ENCODE measurements at places on chromosomes 7 and 10.
A peak's percentile ranks its signal among the peaks of the same experiment; 100 is the strongest.

GRCh38 chr10:79051766-79052165 lies 17.0 kb upstream of the ZMIZ1 start:
- DNase-seq, result no peak

DNA sequence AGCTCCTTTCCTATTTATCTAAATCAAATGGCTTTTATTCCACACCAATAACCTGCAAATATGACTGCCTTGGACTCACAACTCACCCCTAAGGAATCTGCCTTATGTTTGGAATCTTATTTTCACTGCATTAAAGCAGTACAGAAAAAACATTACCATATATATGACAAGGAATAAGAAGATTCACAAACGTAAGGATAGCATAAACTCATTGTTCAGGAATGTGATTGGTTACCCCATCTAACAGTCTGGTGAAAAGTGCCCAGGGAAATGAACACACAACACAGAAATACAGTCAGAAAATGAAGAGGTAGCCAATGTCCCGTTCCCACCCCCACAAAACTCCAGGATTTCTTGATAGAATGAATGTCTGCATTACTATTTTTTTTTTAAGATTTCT lies 2.0 kb downstream of the PPP3CB start:
- DNase-seq, result peak; percentile 58

DNA sequence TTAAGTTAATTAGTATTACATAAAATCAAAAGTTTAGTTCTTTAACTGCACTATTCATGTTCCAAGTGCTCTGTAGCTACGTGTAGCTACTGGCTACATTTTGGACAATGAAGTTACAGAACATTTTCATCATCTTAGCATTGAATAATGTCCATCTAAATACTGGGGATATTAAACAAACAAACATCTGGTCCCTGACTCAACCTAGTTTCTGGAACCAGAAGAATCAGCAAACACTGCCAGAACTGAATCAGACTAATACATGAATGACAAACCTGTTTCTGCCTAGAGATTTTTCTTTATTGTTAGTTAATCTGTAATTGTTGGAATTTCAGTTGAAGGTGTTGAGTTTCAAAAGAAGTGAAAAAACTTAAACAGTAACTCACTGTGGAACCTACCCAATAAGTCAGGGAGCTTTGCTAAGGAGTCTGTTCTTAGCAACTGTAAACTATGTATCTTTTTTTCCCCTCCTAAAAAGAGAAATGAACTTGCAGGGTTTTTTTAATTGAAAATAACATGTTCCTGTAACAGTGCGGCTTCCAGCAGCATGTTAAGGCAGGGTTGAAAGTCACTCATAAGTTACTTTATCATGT lies 58.3 kb downstream of the CDK13 start:
- peak; percentile 80 for DNase-seq

DNA sequence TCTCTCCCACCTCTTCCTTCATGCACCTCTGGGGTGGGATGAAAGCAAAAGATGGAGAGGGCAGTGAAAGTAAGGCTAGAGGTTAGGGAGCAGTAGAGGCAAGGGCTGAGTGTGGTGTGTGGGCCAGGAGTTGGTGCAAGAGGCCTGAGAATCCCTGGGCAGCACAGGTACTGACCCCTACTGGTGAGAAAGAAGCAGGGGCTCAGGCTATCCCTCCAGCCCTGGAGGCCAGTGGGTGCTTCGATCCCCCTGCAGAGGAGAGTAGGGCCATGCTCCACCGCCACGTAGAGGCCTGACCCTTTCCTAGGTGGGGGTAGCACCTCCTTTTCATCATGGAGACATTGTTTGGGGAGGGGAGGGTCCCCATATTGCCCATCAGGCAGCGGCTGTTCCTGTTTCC lies 9.8 kb downstream of the CDHR1 start:
- DNase-seq, result peak; percentile 43

GRCh38 chr7:22413211-22413610 lies 56.3 kb upstream of the RAPGEF5 start:
- no peak for DNase-seq

GRCh38 chr10:50375051-50375452 lies 123.7 kb upstream of the ASAH2 start:
- DNase-seq, result peak; percentile 98

DNA sequence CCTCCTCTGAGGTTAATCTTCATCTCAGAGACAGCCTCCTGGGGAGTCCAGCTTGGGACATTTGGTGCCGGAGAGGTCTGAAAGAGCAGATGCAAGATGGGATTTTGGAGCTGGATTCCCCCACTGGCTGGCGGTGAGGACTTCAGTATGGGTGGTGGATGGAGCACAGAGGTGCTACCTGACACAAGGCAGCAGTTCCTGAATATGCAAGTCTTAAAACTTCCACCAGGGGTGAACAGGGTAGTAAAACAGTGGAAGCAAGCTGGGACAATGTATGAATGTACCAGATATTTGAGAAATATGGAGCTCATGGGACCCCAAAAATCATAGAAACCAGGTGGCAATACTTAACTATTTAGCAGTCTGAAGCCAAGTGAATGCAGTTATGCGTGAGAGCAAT lies 4.8 kb upstream of the TAF3 start:
- DNase-seq, result no peak

DNA sequence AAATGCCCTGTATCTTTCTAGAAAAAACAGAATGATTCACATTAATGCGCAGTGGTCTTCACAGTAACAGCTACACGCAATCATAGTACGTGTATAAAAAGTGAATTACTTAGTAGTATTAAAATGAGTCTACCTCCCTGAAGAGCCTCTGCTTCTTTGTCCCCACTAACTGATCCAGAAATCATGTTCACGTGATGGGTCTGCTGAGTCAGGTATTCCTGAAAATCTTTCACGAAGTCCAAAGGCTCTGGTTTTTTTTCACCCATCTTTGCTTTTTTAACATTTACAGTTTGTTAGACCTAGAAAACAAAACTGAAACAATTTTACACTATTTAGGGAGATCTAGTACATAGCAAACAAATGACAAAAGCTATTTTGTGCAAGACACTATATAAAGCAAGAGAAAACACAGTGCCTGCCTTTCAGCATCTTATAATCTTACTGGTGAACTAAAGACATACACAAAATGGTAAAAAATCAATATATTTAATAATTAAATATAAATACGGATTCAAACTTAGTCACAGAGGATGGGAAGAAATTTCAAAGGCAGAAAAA lies 10.2 kb downstream of the IKZF5 start:
- DNase-seq, result no peak

DNA sequence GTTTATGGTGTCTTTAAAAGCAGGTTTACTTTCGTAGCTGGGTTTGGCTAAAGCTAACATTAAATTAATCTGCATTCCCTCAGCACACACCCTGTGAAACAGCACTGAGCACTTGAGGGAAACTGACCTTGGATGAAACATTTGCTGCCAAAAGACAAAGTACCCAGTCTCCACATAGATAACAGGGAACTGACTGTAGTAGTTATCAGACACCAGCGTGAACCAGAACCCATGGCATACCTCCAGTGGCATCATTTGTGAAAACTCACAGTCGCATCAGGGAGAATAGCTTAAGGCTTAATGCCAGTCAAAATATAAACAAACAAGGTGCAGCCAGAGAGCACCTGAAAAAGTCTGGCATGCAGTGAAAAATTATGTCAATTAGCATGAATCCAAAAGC lies 357.8 kb upstream of the C7orf33 start:
- DNase-seq, result no peak

DNA sequence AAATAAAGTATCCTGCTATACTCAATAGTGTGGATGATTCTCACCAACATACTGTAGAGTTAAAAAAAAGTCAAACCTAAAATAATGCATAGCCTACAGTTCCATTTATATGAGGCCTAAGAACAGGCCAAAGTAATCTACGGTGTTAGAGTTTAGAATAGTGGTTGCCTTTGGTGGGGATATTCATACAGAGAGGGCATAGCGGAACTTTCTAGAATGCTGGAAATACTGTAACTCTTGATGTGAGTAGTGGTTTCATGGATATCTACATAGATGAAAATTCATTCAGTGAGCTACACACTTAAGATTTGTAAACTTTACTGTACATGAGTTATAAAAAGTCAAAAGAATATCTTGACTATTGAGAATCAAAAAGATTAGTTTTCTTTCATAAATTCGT lies 349.9 kb upstream of the NFE2L3 start:
- no peak for DNase-seq

GRCh38 chr10:124827474-124827873 lies 25.9 kb downstream of the ABRAXAS2 start:
- peak; percentile 8 for DNase-seq

DNA sequence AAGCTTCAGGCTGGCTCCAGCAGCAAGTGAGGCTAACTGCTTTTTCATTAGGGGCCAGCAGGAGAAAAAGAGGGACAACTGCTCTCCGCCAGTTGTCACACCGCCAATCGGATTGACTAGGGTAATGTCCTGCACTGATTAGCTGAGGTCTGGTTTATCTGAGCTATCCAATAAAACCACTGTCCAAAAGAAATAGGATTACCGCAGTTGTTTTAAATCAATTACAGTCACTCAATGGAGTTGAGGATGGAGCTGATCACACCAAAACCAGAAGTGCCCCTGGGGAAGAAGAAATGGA lies 351.4 kb upstream of the NPVF start:
- DNase-seq, result no peak

GRCh38 chr7:100901921-100902332 lies 6.2 kb upstream of the ACHE start:
- DNase-seq, result no peak

- DNase-seq, result no peak
These were observed 31.3 kb downstream of the THNSL1 start for GRCh38 chr10:25047591-25048301.

GRCh38 chr10:15144788-15145187 lies 23.7 kb downstream of the NMT2 start:
- DNase-seq, result no peak

- no peak for DNase-seq
These were observed 208.4 kb downstream of the FANK1 start for GRCh38 chr10:126104767-126105166.

- DNase-seq, result no peak
These were observed 109.4 kb downstream of the MBL2 start for GRCh38 chr10:52663161-52663560.

- DNase-seq, result no peak
These were observed 146.6 kb upstream of the FRMD4A start for GRCh38 chr10:14477408-14477710.

DNA sequence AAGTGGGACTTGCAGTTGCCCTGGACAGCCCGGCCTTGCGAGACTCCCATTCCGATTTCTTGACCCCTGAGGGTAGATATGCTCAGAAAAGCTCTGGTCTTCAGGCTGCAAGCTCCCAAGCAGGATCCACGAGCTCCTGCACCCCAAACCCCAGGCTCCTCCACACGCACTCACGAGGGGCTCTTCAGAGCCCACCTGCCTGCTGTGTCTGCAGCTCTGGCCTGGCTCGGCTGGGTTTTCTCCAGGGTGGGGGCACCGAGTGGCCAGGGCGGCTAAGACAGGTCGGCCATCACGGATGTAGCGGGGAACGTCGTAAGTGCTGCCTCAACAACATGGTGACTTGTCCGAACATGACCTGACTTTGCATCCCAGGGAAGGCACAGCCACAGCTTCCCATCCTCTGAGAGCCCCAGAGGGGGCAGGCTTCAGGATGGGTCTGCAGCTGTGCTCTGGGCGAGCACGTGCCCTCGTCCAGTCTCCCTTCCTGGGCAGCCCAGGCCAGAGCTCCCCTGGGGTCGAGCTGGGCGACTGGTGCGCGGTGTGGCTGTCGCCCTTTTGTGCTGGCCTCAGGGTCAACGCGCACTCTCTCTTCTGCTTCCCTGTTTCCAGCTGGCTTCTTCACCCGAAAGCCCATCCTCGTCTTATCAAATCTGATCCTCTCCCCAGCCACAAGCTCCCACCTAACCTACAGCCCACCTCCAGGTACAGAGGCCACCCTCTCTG lies 415.3 kb downstream of the DNAJB6 start:
- DNase-seq, result no peak

- peak; percentile 92 for DNase-seq
These were observed 25.2 kb downstream of the ASZ1 start for GRCh38 chr7:117402109-117402508.

DNA sequence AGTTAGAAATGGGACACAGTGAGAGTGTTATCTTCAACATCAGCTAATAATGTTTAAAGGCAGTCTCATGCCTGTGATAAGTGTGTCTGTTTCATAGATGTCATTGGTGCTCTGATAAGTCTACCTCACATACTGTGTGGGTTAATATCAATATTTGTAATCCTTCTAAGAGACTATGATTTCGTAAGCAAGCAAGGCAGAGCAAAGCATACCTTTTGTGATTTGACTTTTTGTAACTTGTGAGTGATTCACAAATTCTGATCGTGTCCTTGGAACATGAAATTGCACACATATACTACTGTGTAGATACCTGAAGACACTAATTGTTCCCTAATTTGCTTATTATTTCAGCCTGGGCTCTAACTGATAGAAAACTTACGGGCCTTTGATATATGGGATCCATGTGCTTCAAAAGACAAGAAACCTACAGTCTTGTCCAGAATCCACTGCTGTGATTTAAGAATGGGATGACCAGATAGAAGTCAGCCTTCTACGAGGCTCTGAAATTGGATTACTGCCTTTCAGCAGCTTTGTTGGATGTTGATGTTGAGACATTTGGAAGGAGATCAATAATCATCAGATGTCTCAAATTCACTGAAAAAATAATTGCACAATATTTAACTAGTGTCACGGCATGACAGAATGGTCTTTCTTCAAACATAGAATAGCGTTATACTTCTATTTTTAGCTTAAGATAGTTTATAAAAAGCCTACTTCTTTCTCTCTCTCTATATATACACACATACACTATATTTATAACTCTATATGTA lies 63.2 kb upstream of the KLF6 start:
- no peak for DNase-seq

DNA sequence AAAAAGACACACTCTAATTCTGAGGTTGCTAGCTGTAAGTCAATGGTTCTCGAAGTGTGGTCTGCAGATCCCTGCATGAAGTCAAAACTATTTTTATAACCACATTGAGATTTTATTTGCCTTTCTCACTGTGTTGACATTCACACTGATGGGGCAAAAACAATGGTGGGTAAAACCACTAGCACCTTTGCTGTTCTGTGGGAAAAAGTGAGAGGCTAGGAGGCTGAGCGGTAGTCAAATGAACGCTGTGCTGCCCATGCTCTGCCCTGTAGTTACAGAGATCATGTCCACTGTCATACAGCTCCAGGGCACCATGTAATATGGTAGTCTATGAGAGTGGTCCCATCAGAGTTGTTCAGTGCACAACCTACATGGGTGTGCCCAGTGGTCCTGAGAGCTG lies 21.6 kb upstream of the PDCD4 start:
- no peak for DNase-seq

DNA sequence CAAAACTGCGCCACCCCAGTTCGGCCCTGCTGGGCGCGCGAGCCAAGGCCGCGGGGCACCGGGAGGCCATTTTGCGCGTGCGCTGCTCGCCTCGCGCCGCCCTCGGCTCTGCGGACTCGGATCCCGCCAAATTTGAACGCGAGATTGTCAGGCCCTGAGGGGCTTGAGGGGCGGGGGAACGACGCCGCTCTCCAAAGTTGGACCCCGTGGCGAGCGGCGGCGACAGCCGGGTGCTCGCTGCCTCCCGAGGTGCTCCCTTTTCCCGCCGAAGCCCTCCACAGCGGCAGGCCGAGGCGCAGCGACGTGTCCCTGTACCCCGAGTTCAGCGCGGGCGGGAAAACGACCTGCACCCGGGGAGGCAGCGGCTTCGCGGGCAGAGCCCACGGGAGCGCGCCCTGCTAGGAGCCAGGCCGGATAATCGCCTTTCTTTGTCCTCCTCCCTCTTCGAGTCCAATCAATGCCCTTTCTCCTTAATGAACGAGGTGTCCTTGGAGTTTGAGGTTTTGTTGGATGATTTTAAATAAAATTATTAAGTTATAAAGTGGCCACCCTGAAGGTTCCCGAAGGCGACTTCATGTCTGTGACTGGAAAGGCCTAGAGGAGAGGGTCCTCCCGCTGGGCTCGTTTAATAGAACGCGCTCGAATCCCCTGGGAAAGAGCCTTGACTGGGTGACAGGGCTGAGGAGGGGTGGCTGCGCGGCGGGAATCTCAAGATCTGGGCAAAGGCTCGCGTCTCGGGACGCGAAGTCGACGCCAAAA lies 10.7 kb upstream of the SPAG6 start:
- DNase-seq, result no peak

Measured in kidney tubule cell (primary cell).